ENCODE measurements at places on chromosomes 16 and 17. TPM values are rescaled to one million over a fixed set of nuclear protein-coding genes. Genes with fewer than 3 reads are reported as not detected.

SLC7A6 gene
- 25.0 TPM for total RNA-seq

DOC2A gene
- not detected for total RNA-seq

DNA sequence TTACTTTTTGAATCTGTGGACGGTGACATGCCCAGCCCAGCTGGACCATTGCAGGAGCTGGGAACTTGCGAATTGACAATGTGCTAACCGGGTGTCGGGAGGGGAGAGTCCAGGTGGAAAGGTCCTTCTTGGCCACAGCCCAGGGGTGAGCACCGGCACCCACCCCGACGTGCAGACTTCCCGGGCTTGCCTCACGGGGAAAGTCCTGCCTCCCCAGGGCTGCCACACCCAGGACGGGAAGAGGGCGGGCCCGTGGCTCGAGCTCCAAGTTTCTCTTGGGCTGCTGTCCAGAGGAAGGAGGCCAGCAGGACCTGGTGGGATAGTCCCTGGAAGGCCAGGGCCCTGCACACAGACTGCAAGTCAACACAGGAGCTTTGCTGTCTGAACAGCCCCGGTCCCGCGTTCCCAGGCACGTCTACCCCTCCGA, 17.7 kb downstream of the CARD14 start:
- peaks cover 6% of the 10 kb centered on the region for H3K4me1 ChIP-seq
- H3K27me3 ChIP-seq, result peaks cover 24% of the 10 kb centered on the region
- H3K4me3 ChIP-seq, result no peak overlapping the region
- H3K27ac ChIP-seq, result no peak overlapping the region
- H3K36me3 ChIP-seq, result no peaks in the 10 kb centered on the region

GRCh38 chr17:5530265-5531084, 44.1 kb downstream of the MIS12 start:
- no peak for DNase-seq
- H3K4me3 ChIP-seq, result no peak overlapping the region
- peaks cover 15% of the 10 kb centered on the region for H3K4me1 ChIP-seq
- no peak overlapping the region for H3K27ac ChIP-seq
- H3K36me3 ChIP-seq, result peaks cover 18% of the 10 kb centered on the region

- no peaks in the 10 kb centered on the region for H3K4me1 ChIP-seq
- peak overlapping the region; percentile 61 for H3K4me3 ChIP-seq
- H3K36me3 ChIP-seq, result no peaks in the 10 kb centered on the region
- H3K27ac ChIP-seq, result no peak overlapping the region
- peaks cover 22% of the 10 kb centered on the region for H3K27me3 ChIP-seq
Measured at GRCh38 chr16:3183445-3184139, 4.4 kb upstream of the OR1F1 start.

DNA sequence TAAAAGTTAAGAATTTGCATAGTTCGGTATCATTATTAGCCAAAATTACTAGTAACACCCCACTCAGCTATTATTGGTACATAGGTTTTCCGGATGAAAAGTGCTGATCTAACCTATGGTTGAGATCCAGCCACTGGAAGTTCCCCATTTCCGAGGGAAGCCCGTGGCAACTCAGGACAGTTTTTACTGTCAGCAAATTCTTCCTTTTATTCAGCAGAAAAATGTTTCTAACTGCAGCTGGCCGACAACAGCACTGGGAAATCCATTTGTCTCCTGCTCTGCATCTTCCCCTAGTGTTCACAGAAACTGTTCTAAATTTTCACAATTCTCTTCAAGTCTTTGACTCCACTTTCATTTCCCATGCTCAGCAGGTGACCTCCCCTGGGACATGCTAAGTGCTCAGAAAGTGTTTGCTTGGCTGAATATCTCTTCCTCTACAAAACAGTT, 15.5 kb upstream of the MMD start:
- H3K4me3 ChIP-seq, result no peak overlapping the region
- no peak for DNase-seq
- no peaks in the 10 kb centered on the region for H3K36me3 ChIP-seq
- no peaks in the 10 kb centered on the region for H3K27me3 ChIP-seq
- H3K27ac ChIP-seq, result no peak overlapping the region

DNA sequence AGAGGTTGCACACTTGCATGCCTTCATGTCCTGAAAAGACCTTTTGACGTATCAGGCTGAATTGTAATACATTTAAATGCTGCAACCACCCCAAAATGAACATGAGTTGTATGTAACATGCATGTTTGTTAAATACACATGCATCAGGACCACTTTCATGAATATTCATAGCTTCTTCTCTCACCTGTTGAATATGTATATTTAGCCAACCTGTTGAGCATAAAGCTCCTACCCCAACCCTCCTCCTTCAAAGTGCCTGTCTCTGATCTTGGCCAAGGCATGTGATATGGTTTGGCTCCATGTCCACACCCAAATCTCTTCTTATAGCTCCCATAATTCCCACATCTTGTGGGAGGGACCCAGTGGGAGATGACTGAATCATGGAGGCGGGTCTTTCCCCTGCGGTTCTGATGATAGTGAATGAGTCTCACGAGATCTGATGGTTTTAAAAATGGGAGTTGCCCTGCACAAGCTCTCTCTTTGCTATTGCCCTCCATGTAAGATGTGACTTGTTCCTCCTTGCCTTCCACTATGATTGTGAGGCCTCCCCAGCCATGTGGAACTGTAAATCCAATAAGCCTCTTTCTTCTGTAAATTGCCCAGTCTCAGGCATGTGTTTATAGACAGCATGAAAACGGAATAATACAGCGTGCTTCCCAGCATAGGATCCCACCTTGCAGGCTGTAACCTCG, 3.8 kb upstream of the CRYM start:
- no peaks in the 10 kb centered on the region for H3K4me1 ChIP-seq
- peaks cover 60% of the 10 kb centered on the region for H3K27me3 ChIP-seq
- no peak overlapping the region for H3K27ac ChIP-seq

- no peaks in the 10 kb centered on the region for H3K27me3 ChIP-seq
- no peak for DNase-seq
- H3K36me3 ChIP-seq, result peaks cover 6% of the 10 kb centered on the region
- H3K4me3 ChIP-seq, result peak overlapping the region; percentile 69
- H3K27ac ChIP-seq, result peak overlapping the region; percentile 45
Measured at GRCh38 chr17:8155231-8155995, 3.2 kb upstream of the PER1 start.

- H3K4me1 ChIP-seq, result no peaks in the 10 kb centered on the region
- DNase-seq, result no peak
- H3K4me3 ChIP-seq, result no peak overlapping the region
- H3K27me3 ChIP-seq, result no peaks in the 10 kb centered on the region
- H3K36me3 ChIP-seq, result no peaks in the 10 kb centered on the region
Measured at GRCh38 chr16:17244872-17245551, 225.7 kb downstream of the XYLT1 start.

DNA sequence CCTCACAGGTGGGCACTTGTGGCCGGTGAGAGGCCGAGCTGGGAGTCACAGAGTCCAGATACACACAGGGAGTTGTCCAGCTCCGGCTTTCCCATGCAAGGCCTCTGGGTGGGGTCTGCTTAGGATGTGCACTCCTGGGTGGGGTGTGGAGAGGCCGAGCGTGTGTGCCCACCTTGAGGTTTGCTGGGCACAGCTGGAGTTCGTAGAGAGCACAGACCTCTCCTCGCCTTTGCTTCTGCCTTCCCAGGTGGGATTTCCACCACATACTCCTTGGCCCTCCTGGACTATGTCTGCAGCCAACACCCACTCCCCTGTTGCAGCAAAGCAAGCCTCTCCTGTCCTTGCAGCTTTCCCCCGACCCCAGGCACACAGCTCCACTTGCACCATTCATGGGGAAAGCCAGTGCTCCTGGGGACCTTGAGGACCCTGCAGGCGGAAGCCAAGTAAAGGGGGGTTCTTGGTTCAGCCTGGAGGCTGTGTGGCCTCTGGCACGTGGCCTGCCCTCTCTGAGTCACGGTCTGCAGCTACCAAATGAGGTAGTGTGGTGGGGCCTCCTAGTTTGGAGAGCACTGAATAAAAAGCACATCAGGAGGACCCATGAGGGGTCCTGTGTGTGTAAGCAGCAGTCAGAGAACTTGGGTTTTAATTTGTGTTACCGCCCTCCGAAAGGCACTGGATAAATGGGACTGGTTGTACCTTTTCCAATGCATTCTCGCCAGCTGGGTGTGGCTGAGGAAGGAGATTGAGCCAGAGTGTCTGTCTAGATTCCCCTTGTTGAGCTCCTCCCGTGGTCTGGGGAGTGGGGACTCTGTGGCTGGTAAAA, 31.5 kb downstream of the MPRIP start:
- H3K4me3 ChIP-seq, result no peak overlapping the region
- H3K36me3 ChIP-seq, result peaks cover 21% of the 10 kb centered on the region
- H3K27ac ChIP-seq, result no peak overlapping the region
- peaks cover 28% of the 10 kb centered on the region for H3K4me1 ChIP-seq
- H3K27me3 ChIP-seq, result no peaks in the 10 kb centered on the region

DNA sequence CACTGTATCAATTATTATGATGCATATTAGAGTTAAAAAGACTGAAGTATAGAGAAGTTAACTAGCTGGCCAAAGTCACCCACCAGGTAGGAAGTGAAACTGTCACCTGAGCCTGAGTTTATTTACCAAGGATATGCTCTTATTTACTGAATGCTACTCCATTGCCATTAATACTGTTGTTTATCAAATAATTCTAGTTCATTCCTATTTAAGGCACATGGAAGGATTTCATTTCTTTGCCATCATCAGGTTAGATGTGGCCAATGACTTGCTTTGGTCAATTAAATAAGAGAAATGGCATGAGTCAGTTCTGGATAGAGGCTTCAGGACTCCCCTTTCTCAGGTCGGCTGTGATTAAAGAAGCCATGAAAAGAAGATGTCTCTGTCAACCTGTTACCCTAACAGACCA, 169.6 kb downstream of the KCNJ2 start:
- H3K36me3 ChIP-seq, result no peaks in the 10 kb centered on the region
- no peaks in the 10 kb centered on the region for H3K27me3 ChIP-seq
- no peak overlapping the region for H3K27ac ChIP-seq
- DNase-seq, result no peak
- H3K4me3 ChIP-seq, result no peak overlapping the region

DNA sequence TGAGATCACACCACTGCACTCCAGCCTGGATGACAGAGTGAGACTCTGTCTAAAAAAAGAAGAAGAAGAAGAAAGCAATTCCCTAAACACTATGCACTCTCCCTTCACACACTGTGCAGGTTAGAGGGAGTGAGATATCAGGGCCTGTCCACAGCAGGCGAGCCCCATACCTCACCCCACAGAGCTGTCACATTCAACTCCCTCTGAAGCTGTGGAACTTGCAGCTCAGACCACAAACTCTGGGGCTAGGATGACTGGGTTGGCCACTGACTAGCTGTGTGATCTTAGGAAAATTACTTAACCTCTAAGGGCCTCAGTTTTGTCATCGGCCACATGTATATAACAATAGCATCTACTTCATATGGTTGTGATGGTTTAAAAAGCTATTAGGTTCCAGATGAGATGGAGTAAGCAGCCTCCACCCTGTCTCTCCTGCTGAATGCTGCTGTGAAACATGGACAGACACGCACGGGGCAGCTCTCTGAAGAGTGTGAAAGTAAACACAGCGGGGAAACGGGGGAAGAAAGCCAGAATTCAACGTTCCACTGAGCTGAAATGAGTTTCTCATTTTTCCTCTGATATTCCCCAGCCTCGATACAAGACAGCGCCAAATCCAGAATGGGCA, 13.6 kb upstream of the PYY start:
- no peak overlapping the region for H3K27ac ChIP-seq
- peaks cover 36% of the 10 kb centered on the region for H3K27me3 ChIP-seq
- no peak for DNase-seq
- no peak overlapping the region for H3K4me3 ChIP-seq
- no peaks in the 10 kb centered on the region for H3K36me3 ChIP-seq

- H3K27me3 ChIP-seq, result no peaks in the 10 kb centered on the region
- H3K4me3 ChIP-seq, result no peak overlapping the region
- no peak overlapping the region for H3K27ac ChIP-seq
- H3K36me3 ChIP-seq, result no peaks in the 10 kb centered on the region
- DNase-seq, result no peak
Measured at GRCh38 chr17:12342161-12342560, 321.5 kb downstream of the MAP2K4 start.

GRCh38 chr17:27445971-27446370, 10.3 kb upstream of the KSR1 start:
- no peaks in the 10 kb centered on the region for H3K27me3 ChIP-seq
- no peak overlapping the region for H3K4me3 ChIP-seq
- no peak for DNase-seq
- no peaks in the 10 kb centered on the region for H3K36me3 ChIP-seq
- peak overlapping the region; percentile 85 for H3K27ac ChIP-seq

DNA sequence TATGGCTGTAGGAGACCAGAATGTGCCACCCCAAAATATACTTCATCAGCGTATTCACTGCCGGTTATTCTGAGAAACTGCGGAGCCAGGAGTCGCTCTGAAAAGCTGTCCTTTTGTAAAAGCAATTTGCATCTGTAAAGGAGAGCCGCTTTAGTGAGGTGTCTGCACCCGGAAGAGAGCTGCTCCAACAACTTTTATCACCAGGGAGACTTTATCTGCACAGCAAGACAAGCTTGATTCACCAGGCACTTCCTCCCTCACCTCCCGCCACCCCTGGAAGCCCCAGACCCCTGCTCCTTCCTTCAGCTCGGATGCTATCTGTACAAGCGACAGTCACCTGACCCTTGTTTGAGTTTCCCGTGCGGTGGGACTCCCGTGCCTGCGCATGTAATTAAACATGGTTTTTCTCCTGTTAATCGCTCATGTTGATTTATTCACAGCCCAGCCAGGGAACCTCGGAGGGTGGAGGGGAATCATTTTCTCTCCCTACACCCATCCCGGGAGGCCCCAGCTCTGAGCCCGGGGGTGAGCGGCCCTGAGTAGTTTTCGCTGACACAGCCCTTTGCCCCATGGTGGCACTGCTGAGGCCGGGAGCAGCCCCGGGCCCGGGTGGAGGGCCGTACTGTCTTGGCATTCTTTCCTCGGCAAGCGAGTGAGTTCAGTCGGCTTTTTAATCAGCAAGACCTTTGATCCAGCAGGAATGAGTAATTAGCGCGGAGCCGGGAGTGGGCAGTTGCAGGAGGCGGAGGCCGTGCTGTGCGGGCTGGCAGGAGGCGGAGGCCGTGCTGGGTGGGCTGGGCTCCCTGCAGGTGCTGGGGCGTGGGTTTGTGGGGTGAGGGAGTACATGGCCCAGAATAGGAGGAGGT, 222.7 kb upstream of the CIBAR2 start:
- H3K4me1 ChIP-seq, result peaks cover 7% of the 10 kb centered on the region
- H3K36me3 ChIP-seq, result peaks cover 1% of the 10 kb centered on the region
- H3K27me3 ChIP-seq, result no peaks in the 10 kb centered on the region

GRCh38 chr16:14309001-14309886, 238.1 kb downstream of the MRTFB start:
- H3K27me3 ChIP-seq, result no peaks in the 10 kb centered on the region
- H3K4me1 ChIP-seq, result peaks cover 35% of the 10 kb centered on the region
- peak overlapping the region; percentile 64 for H3K27ac ChIP-seq
- no peak overlapping the region for H3K4me3 ChIP-seq

DNA sequence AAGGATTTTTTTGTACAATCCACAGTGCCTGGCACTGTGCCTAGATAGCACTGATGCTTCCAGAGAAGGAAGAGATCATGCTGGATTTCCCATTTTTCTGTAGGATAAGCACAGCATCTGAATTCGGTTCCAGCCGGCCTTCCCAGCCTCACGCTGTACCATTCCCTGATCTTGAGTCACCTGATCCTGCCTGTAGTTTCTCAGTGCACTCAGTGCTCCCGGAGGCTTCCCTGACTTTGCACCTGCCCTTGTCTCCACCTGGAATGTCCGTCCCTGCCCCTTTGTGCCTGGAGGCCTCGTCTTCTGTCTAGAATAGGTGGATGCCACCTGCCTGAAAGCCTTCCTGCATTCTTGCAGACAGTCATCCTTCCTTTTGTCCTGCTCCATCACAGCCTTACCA, 179.9 kb downstream of the CCDC182 start:
- no peaks in the 10 kb centered on the region for H3K36me3 ChIP-seq
- H3K4me3 ChIP-seq, result no peak overlapping the region
- no peak for DNase-seq
- no peak overlapping the region for H3K27ac ChIP-seq
- H3K27me3 ChIP-seq, result no peaks in the 10 kb centered on the region
- 0 out of 2 replicates have a peak, but pooled peaks cover 2% of the 10 kb centered on the region for H3K4me1 ChIP-seq

Data from IMR-90 (cell line).